ENCODE measurements at places on chromosomes 13 and 19.

DNA sequence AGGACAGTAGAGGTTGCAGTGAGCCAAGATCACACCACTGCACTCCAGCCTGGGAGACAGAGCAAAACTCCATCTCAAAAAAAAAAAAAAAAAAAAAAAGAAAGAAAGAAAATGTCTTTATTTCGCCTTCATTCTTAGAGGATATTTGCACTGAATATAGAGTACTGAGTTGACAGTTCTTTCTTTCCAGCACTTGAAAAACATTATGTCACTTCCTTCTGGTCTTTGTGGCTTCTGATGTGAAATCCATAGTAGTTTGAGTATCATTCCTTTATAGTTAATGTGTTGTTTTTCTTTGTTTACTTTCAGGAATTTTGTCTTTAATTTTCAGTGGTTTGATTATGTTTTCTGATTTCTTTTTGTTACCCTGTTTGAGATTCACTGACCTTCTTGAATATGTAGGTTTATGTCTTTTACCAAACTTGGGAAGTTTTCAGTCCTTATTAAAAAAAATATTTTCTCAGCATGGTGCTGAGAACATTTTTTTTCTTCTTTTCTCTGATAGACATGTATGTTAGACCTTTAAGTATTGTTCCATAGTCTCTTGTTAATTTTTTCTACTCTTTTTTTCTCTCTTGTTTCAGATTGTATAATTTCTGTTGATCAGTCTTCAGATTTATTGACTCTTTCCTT is 50.1 kb downstream of the PCCA start:
- no peak for DNase-seq

DNA sequence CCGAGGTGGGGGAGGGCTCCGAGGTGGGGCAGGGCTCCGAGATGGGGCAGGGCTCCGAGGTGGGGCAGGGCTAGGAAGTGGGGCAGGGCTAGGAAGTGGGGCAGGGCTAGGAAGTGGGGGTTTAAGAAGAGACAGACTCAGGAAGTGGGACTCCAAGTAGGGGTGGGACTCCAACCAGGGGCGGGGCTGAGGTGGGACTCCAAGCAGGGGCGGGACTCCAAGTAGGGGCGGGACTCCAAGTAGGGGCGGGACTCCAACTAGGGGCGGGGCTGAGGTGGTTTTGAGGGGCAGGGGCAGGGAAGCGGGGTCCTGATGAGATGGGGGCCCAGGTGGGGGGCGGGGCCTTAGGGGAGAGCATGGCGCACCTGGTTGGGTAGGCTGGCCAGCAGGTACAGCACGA is 13.6 kb downstream of the CFD start:
- peak; percentile 77 for DNase-seq

GRCh38 chr13:31775148-31775547 is 35.8 kb downstream of the RXFP2 start:
- no peak for DNase-seq

- no peak for DNase-seq
Measured at GRCh38 chr19:11984986-11985385, 20.1 kb downstream of the ZNF763 start.

DNA sequence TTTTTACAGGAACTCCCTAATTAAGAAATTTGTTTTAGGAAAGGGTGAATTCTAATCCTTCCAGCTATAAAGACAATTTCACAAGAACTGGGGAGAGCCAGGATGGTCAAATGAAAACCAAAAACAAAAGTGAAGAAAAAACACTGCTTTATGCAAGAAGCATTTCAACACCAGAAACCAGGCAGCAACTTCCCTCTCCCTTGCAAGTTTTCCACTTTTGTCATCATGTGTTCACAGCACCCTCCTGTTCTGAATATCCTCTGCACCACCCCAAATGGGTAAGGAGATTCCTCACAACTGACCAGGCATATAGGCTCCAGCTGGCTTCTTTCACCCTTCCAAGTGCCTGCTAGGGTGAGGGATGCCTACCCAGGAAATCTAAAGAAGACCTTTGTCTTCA is 328.1 kb downstream of the TBC1D4 start:
- no peak for DNase-seq

DNA sequence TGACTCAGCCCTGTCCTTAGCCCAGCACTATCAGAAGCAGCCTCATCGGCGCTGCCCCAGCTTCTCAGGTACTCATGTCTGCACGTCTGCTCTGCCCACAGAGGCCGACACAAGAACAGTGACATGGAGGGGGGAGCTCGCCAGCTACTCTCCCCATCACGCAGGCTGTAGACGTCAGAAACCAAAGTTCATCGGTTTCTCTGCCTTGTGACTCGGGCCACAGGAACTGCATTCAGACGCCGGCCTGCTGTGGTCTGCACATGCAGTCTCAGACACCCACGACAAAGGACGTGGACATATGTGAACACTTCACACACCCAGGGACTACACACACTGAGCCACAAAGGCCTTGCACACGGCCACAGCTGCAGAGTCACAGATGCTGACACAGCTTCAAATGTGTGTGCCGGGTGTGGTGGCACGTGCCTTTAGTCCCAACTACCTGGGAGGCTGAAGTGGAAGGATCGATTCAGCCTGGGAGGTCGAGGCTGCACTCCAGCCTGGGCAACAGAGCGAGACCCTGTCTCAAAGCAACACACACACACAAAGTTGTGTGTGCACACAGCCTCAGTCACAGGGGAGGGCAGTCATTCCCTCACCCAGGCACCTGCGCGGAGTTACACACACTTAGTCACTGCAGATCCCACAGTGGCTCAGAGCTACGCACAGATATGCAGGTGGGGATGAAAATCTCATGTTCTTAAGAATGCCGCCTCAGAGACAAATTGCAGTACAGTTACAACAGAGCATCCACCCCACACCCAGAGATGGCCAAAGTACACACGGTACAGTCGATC is 4.9 kb upstream of the ZFP36 start:
- peak; percentile 89 for DNase-seq

- no peak for DNase-seq
Measured at GRCh38 chr19:28482221-28482620, 730.7 kb downstream of the UQCRFS1 start.

GRCh38 chr19:46761418-46761831 is 15.2 kb upstream of the STRN4 start:
- DNase-seq = no peak

All from activated CD8-positive, alpha-beta memory T cell treated with anti-CD3 and anti-CD28 coated beads, Interleukin-2, amount 50 U/mL, for 48 hours (primary cell).